Stimulated activated CD4-positive, alpha-beta T cell treated with anti-CD3 and anti-CD28 coated beads, Interleukin-4, amount 100 ng/mL, for 48 hours (primary cell): ENCODE measurements at places on chromosomes 1 and 21.

DNA sequence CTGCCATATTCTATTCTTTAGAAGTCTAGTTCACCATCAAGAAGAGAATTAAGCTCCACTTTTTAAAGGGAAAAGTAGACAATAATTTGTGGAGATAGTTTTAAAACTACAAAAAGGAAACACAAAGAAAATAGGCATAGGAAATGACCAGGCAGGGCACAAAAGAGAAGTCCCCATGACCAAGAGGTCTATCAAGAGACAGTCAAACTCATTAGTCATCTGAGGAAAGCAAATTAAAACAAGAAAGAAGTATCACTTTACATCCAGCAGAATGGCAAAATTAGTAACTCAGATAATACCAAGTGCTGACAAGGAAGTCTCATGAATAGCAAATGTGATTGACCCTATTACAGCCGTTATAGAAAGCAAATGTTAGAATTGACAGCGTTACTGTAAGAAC, 243.7 kb upstream of the SNX7 start:
- DNase-seq = no peak

DNA sequence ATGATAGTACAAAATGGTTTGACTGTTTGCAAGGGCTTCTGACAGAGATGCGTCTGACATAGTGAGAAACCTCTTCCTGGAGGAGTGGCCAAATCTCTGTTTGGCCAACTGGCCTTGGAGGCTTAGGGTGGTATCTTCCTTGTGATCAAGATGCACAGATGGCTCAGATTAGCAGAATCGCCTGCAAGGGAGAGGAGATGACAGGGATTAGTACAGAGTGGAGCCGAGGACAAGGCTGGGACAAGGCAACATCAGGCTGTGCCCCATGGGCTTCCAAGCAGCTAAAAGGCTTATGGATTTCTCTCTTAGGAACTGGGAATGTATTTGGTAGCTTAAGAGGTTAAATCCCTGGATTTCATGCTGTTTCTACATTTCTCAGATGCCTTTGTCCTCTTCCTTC, 379.1 kb downstream of the SIPA1L2 start:
- DNase-seq = no peak

GRCh38 chr1:179586107-179586823, 5.4 kb upstream of the TDRD5 start:
- DNase-seq = no peak

GRCh38 chr1:110384581-110385321, 6.1 kb downstream of the SLC16A4 start:
- DNase-seq = no peak

DNA sequence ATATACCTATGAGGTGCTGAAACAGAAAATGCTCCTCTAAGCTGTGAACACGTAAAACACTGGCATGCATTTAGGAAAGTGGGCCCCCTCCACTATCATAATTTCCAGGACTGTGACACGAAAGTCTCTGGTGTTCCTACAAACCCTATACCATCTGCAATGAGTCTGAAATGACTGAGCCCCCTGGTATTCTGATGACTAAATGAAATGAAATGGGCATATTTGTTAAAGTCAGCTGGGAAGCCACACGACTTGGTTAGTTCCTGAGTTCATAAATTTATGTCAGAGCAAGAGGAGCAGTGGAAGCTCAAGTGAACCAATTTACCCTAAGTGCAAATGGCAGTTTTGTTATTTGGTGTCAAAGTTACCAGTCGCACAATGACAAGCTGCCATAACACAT, 182.3 kb downstream of the KCTD3 start:
- DNase-seq = no peak

GRCh38 chr1:117572546-117572945, 33.3 kb upstream of the TENT5C start:
- no peak for DNase-seq

DNA sequence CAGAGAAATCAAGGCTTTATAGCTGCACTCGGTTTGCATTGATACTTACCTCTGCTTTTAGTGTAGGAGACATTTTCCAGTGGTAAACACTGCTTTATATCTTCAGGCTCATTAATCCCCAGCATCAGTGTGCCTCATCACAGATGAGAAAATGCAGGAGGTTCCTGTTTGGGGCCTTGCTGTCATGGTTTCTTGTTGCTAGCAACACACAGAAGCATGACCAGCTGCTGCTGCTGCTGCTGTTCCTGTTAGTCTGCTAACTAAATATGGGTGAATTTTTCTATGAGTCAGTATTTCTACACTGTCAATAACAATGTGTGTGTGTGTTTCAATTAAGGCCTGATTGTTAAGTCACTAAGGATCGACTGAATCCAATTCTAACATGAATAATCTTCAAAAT, 85.8 kb upstream of the RGS1 start:
- DNase-seq = no peak

- no peak for DNase-seq
Measured at GRCh38 chr1:213274140-213274539, 223.1 kb downstream of the RPS6KC1 start.

DNA sequence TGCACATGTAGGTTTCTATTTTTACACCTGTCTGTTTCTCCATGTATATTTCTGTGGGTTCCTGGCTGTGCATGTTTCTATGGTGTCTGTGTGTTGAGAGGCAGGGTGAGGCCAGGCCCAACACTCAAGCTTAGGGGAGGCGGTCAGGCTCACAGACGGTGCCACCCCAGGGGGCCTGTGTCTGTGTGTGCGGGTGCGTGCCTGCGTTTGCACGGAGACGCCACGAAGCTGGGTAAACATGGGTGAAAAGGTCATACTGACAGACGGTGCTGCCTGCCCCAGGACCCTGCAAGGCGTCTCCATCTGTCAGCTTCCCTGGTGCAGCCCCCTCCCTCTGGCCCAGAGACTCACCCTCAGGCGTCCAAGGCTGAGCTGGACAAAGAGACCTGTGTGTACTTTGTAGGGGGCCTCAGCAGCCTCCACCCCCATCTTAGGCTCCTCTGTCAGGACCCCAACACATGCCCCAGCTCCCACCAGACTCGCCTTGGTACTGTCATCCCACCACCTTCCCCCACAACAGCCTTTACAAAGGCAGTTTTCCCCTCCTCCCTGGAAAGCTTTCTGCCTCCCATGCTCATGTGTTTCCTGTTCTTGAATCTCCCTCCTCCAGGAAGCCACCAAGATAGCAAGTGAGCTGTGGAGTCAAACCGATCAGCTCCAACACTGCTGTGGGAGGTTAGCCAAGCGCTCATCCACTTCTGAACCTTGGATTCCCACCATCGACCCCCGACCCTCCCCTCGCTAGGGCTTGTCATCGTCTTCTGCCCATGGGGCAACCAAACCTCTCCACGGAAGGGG, 34.1 kb downstream of the PTPRF start:
- no peak for DNase-seq

DNA sequence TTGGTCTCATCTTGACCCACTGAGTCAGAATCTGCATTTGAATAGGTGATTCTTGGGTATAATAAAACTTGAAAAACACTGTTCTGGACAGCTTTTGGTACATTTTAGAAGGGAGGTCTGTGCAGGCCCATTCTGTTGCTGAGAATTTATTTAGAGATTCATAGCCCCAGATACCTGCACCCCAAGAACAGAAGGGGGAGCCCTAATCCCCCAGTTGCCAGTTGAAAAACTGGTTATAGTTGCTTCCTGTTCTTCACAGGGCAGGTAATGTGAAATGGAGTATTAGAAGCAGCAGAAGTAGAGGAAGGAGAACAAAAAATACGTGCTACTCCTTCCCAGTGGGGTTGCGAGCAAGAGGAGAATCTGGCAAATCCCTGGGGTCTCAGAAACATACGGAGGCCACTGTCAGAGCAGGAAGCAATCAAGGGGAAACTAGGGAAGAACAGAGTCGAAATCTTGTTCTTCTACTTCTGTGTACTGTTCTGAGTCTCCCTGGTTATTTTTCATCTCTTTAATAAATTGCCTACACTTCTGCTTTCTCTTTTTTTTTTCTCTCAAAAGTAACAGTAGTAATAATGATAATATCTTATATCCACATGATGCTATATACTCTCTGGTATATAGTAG, 4.6 kb upstream of the CLCA2 start:
- DNase-seq = no peak

DNA sequence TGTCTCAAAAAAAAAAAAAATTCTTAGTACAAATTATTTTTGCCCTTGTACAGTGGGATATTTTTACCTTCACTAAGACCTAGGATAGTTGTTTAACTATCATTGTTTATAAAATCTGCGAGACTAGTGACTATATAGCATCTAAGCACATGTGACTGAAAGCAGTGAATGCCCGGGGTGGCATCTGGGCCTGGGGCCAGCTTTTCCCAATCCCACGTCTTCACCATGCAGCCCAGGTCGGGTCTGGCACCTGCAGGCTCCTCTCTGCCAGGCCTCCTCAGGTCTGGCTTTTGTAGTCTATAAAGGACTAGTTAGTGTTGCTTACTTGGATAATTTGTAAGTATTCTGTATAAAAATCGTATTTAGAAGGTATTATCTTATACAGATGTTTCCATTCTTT, 40.8 kb downstream of the CBS start:
- DNase-seq = no peak

GRCh38 chr1:3632298-3632697, 7.5 kb downstream of the TPRG1L start:
- no peak for DNase-seq
